GDM1 (cell line): ENCODE measurements at places on chromosomes 2 and 18.

DNA sequence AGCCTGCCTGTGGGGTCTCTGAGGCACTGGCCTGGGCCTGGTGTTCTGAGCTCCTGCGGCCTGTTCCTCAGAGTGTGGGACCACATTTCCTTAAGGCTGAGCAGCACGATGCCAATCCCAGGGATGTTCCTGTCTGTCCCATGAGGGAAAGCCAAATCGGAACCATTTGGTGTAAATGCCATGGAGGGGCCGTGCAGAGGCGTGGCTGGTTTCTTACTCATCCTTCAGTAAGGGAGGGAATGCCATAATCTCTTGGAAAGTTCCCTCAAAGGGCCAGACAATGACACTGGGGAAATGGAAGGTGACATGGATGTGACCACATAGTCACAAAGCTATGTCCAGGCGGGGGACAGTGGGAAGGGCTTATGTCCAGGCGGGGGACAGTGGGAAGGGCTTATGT is 14.4 kb upstream of the PTMA start:
- no peak for DNase-seq

- DNase-seq = no peak
Observed at GRCh38 chr2:223897669-223898330, 47.3 kb downstream of the WDFY1 start.

DNA sequence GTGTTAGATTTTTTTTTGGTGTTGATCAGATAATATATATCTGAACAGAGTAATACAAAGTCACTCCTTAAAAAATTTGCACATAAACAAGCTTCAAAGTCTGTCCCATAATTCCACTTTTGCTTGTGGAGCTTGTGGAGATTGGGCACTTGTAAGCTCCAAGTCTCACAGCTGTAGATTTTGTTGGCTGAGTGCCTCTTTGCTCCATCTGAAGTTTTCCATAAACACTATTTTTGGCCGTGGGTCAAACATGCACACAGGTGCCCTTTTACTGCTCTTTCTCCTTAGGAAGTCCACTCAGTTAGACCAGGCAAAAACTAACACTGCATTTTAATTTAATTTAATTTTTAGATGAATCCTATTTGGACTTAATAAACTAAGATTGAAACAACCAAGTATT is 3.6 kb upstream of the KCNJ13 start:
- no peak for DNase-seq

- DNase-seq = no peak
Observed at GRCh38 chr2:37085731-37086147, 1.4 kb downstream of the GPATCH11 start.

GRCh38 chr18:4765401-4765800 is 310.3 kb upstream of the DLGAP1 start:
- DNase-seq = no peak

- DNase-seq = no peak
Observed at GRCh38 chr2:218834685-218835084, 3.1 kb upstream of the PRKAG3 start.

DNA sequence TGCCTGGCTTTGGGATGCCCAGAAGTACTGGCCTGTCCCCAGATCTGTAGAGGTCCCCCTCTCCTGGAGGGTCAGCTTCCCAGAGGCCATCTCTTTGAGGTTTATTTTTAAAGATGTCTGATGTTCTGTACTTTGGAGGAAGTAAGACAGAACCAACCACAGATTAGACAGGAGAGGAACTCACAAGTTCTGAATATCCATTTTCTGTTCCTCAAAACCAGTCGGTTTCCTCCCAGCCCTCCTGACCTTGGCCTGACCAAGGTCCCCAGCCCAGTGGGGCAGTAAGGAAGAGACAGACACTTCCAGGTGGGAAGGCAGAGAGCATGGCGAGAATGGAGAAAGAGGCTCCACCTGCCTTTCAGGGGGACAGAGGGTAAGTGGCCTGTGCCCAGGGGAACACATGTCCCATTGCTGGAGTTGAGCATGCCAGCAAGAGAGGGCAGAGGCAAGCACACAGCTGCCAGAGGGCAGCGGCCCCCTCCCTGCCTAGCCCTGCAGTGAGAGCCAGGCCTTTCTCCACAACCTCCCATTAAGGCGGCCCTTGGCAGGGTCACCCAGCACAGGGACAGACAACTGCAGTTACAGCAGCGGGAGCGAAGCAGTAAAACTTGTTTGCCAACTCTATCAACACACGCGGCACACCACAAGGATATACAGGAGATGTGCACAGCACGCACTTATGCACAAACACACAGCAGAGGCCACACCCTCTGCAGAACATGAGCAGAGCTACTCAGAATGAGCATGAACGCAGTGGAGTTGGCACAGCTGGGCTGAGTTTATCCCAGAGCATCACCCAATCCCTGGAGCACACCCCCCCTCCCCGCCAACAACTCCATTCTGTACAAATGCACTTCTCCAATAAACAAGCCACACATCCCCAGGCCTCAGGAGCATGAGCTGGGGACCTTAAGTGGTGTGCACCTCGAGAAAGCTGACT is 18.5 kb upstream of the SEMA4C start:
- DNase-seq = peak; percentile 13

- no peak for DNase-seq
Observed at GRCh38 chr18:64620971-64621560, 472.2 kb upstream of the LINC00305 start.

GRCh38 chr18:79902640-79903039 is 48.8 kb downstream of the SLC66A2 start:
- DNase-seq = no peak

GRCh38 chr2:12080360-12080759 is 333.9 kb downstream of the LPIN1 start:
- DNase-seq = no peak

DNA sequence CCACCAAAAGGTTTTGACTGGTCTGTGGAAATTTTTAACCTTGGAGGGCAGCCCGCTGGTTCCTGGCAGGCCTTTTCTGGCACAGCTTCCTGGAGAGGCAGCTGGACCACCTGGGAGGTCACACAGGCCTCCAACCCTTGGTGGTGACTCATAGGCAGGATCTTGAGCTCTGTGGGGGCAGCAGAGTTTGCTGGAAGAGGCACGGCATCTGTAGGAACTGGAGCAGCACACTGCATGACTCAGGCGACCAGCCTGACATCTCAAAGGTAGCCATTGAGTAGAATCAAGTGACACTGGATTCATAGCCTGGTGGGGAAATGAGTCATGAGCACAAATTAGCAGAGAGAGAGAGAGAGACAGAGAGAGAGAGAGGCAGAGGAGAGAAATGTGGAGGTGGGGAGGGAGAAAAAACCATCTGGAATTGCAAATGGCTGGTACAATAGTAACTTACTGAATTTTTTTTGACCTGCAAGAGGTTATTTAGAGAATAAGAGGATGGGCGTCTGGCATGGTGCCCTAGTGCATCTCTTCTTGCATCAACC is 57.4 kb downstream of the TRPM8 start:
- DNase-seq = no peak

DNA sequence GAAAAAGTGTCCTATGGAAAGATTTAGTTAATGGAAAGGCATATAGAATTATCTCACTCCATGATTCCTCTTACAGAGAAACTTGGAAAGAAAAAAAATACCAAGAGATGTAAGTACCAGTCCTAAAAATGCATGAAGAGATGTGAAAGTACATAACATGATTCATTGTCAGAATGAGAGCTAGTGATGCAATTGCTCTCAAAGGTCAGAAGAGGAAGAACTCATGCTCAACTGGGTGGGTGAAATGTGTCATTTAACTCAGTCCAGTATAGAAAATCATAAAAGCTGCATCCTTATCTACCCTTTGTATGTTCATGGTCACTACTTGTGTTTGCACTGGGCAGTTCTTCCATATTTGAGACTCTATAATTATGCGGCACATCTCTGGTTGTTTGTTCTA is 300.0 kb upstream of the PIK3C3 start:
- no peak for DNase-seq

- no peak for DNase-seq
Observed at GRCh38 chr2:62370321-62371250, 135.4 kb downstream of the TMEM17 start.

- DNase-seq = no peak
Observed at GRCh38 chr2:27042985-27043634, 8.4 kb upstream of the AGBL5 start.

DNA sequence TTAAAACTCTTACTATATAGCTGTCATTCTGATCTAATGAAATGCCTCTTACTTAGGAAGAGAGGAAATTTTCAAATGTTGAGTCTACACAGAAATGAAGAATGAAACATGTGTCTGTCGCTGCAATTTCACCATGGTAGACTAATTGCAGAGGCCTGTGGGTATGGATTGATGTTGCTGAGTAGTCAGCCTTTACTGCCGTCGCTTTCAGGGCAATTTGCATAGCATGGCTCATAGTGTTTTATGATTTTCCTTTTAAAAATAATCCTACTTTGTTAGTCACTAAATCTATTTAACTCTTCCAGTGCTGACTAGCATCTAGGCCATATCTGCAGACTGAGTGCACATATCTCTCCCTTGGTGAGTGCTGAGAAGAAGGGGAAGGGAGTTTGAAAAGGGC is 819.2 kb downstream of the SATB2 start:
- DNase-seq = no peak

GRCh38 chr2:175234650-175235049 is 53.1 kb upstream of the ATP5MC3 start:
- DNase-seq = no peak

GRCh38 chr2:16613539-16614011 is 52.1 kb downstream of the CYRIA start:
- no peak for DNase-seq

- no peak for DNase-seq
Observed at GRCh38 chr2:47360927-47361326, 42.0 kb upstream of the MSH2 start.

- no peak for DNase-seq
Observed at GRCh38 chr2:95359031-95359430, 43.5 kb upstream of the FAHD2A start.

DNA sequence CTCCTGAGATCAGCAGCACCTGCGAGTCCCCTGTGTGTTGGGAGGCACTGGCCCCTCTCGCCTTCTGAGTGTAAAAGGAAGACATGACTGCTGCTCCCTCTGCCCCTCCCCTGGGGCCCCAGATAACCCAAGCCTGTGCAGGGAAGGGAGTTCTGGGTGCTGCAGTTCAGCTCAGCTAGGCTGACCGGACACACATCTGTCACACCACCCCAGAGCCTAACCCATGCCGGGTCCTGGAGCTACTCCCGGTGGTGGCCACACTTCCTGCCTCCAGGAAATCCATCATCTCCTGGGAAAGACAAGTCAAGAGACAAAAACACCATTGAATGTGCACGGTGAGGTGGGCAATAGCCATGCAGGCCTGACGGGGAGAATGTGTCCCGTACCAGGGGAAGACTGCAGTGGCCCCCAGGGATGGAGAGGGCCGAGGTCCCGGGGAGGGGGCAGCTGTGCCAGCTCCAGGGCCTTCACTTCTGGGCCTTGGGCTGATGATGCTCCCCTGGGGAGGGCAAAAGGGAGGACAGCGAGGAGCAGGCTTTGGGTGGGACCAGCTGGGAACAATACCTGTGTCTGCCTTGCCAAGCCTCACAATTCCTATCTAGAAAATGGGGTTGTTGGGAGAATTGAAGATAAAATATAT is 210.6 kb downstream of the TFCP2L1 start:
- no peak for DNase-seq

- DNase-seq = no peak
Observed at GRCh38 chr2:132691556-132691955, 21.6 kb upstream of the LYPD1 start.

GRCh38 chr2:12381543-12382325 is 335.0 kb upstream of the TRIB2 start:
- no peak for DNase-seq

DNA sequence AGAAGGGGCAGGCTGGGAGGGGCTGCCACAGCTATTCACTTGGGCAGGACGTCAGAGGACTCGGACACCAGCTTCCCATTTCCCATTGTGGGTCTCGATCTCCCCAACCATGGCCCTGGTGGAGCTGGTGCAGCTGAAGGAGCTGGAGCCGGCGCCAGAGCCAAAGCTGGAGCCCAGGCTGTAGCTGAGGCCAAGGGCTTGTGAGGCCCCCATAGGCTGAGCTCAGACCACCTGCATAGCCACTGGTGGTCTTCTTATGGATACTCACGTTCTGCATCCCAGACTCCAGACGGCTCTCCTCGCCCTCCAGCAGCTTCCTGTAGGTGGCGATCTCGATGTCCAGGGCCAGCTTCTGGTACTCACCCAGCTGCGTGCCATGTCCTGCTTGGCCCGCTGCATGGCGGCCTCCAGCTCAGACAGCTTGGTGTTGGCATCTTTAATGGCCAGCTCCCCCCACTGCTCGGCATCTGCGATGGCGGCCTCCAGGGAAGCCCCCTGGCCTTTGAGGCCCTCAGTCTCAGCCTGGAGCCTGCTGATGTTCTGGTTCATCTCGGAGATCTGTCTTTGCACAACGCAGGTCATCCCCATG is 6.0 kb upstream of the CDK5R2 start:
- DNase-seq = no peak

DNA sequence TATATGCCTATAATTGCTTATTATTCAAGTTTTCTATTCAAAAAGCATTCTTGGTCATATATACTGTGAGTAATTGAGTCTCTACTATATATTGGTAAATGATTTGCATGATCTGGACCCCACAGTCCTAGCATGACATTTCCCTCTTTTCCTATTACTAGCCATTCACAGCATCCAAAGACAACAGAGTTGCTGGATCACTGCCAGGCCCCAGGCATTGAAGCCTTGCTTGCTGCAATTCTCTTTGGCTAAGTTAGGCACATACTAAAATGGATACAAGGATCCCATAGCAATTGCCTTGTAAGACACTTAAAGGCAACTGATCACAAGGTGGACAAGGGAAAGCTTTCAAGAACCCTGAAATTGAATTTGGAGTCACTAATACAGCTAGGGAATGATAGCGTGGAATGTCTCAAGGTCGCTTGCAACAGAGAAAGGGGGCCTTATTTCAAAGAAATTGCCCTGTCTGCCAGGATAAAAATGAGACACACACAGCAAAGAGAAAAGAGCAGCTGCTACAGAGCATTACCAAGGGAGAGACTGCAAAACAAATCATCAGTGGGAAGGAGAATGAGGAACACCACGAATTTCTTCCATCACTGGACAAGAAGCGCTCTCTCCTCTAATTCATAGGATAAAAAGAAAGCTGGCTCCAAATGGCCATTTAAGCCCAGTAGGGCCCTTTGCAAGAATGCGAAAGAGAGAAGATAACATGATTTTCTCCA is 77.1 kb upstream of the EPHA4 start:
- no peak for DNase-seq

DNA sequence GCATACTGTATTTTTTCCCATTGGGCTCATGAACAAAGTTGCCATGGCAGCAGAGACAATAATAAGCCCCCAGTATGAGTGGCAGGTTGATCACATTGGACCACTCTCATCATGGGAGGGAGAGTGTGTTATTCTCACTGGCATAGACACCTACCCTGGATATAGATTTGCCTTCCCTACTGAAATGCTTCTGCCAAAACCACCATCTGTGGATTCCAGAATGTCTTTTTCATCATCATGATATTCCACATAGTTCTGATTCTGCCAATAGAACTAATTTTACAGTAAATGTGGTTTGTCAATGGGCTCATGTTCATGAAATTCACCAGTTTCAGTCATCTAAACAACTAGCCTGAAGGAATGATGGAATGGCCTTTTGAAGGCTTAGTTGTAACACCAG is 18.4 kb downstream of the TMEM200C start:
- DNase-seq = no peak

GRCh38 chr2:201858281-201859184 is 52.2 kb downstream of the CDK15 start:
- DNase-seq = no peak

- DNase-seq = no peak
Observed at GRCh38 chr2:39954346-39954745, 175.3 kb upstream of the THUMPD2 start.
